GM12891 (cell line): ENCODE measurements at places on chromosomes 1 and 21.

DNA sequence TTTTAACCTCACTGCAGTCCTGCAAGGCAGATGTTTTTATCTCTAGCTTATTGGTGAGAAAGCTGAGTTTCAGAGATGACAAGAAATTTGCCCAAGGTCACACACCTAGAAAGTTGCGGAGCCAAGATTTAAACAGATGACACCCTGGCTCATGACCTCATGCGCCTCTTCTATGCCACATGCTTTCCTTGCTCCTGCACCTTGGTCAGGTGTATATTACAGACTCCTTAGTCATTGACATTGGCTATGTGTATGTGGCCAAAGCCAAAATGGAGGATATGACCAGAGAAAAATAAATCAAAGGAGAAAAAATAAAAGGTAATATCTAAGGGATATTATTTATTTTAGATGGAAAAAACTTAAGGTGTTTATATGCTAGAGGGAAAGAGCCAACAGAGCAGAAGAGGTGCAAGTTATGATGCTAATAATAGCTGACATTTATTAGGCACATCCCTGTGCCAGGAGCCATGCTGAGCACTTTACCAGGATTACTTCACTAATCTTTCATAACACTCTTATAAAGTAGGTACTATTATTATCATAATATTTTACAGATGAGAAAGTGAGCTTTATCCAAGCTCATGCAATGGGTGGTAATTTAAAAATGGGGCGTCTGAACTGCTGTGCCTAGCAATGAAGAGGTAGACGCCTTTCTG, 13.8 kb upstream of the MYOC start:
- DNase-seq, result no peak

DNA sequence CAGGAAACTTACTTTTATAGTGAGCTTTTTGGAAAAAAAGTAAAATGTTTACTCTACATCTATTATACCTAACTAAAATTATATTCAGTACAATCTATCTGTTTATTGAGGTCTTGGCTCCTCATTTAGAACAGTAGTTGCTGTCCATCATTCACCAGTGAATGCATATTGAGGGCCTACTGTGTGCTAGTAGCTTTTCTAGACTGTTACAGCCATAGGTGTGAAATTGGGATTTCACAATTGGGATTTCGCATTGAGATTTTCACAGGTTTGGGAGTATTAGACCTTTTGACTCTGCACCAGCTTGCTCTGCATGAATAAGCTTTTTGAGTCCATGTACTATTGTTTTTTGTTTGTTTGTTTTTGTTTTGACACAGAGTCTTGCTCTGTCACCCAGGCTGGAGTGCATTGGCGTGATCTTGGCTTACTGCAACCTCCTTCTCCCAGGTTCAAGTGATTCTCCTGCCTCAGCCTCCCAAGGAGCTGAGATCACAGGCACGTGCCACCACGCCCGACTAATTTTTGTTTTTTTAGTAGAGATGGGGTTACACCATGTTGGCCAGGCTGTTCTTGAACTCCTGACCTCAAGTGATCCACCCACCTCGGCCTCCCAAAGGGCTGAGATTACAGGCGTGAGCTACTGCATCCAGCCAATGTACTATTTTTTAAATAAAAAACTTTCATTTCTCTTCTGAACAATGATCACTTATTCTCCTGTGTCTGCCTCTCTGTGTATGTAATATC, 47.2 kb upstream of the ERRFI1 start:
- no peak for DNase-seq

DNA sequence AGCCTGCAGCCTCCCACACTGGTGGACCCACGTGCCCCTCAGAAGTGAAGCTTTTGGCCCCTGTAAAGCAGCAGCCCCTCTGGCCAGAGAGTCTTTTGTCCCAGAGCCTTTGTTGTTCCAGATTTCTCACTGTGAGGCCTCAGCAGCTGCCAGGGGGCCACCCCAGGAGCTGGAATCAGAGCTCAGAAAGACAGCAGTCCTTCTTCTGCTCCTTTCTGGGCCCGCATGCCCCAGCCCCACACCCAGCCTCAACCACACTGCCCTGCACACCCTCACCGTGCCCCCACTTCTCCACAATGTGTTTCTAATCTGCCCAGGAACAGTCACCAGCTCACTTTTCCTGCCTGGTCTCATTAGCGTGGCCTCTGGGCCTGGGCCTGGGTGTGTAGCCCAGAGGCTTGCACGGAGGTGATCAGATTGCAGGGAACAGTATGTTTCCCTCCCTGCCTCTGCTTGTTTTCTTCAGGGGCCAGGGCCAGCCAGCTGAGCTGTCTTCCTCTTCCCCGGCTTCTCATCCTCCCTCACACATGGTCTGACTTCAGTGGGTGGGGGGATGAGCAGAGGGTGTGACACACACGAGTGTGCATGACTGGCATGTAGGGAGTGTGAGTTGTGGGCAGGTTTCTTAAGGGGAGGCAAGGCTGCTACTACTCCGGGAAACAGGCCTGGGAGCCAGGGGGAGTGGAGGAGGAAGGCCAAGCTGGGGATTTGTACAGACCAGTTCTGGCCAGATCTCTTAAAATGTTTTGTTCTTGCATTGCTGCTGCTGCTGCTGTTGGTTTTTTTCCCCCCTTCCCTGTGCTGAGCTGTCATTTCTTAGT, 82.5 kb upstream of the ZNF648 start:
- no peak for DNase-seq

GRCh38 chr1:26945728-26946127, 14.5 kb downstream of the KDF1 start:
- no peak for DNase-seq

DNA sequence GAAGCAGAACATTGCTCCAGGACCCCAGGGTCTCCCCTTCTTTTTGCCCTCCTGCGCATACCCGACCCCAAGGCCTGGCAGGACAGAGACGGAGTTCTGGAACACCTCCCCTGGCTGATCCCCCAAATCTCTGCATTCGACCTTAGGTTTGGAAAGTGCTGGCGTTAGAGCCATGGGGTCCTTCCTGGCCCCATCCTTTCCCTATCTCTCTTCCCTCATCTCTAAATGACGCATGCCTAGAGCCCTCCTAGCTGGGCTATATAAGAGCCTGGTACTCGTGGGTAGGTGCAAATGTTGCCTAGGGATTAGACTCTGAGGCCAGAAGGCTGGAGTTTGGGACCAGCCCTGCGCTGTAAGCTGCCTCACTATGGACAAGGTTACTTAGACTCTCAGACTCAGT, 16.6 kb downstream of the SLC26A9 start:
- no peak for DNase-seq

GRCh38 chr1:20716232-20716631, 1.6 kb downstream of the KIF17 start:
- no peak for DNase-seq

GRCh38 chr1:238677567-238677966, 708.8 kb upstream of the CHRM3 start:
- no peak for DNase-seq

DNA sequence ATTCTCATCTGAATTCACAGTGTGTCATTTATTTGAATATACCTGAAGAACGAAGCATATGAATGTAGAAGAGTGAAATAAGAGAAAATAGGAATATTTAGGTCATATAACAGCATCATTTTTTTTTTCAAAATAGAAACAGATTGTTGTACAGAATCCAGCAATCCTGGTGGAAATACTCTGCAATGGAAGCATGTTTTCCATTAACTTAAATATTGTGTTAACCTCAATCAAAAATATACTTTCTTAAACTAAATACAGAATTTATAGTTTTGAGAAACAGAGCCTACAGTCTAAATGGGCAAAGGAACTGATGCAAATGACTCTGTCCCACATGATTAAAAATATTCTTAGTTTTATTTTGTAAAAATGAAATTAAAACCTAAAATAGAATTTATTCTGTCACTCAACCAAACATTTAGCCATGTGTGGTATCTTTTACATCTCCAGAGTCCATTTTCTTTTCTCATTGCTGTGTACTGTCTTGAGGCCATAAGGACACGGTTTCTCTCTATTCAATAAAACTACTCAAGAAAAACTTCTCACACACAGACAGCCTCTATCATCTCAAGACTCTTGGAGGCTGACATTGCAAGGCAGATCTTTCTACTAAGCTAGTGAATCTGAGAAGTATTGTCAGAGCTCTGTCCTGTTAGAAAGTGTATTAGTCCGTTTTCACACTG, 322.6 kb downstream of the LTN1 start:
- no peak for DNase-seq

DNA sequence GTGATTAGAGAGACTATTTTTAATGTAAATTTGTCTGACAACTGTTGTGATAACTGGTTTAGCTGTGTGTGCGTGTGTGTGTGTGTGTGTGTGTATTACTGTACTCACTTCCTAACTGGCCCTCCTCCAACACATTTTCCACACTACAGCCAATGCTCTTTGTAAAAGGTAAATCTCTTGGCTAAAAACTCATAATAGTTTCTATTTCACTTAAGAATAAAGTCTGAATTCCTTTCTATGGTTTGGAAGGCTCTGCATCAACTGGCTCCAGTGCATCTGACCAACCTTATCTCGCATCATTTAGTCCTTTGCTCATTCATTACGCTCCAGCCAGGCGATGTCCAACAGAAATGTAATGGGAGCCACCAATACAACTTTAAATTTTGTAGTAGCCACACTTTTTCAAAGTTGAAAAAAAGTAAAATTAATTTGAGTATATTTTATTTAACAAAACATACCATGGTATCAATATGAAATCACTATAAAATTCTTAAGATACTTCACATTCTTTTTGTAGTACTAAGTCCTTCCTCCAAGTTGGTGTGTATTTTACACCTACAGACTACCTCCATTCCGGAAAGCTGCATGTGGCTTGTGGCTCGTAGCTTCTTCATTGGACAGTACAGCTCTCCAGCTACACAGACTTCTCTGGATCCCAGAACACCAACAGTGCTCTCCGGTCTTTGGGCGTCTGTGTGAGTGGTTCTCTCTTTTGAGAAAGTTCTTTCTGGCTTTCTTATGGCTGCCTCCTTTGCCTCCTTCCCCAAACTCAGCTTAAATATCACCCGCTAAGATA, 68.9 kb downstream of the NRIP1 start:
- DNase-seq, result no peak

GRCh38 chr1:107534632-107535031, 393.8 kb downstream of the NTNG1 start:
- DNase-seq, result no peak

DNA sequence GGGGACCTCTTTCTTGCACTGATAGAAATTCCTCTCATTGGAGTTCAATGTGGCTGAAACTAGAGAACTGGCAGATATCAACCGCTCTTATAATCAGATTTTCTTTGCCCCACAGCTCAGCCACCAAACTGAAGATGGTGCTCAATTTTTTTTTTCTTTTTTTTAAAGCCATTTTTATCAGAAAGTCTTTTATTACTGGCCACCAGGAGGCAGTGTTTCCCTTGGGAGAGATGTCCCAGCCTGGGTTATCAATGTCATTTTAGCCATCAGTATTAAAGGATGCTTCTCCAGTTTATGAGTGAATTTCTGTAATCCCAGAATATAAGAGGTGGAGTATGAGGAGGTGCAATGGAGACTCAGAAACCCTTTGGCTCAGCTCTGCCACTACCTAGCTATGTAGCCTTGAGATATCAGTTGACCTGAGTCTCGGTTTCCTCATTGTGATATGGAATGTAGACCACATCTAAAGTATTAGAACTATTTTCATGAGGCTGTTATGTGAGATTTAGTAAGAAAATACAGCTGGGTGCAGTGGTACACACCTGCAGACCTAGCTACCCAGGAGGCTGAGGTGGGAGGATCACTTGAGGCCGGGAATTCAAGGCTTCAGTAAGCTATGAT, 27.6 kb downstream of the CD244 start:
- DNase-seq, result no peak

DNA sequence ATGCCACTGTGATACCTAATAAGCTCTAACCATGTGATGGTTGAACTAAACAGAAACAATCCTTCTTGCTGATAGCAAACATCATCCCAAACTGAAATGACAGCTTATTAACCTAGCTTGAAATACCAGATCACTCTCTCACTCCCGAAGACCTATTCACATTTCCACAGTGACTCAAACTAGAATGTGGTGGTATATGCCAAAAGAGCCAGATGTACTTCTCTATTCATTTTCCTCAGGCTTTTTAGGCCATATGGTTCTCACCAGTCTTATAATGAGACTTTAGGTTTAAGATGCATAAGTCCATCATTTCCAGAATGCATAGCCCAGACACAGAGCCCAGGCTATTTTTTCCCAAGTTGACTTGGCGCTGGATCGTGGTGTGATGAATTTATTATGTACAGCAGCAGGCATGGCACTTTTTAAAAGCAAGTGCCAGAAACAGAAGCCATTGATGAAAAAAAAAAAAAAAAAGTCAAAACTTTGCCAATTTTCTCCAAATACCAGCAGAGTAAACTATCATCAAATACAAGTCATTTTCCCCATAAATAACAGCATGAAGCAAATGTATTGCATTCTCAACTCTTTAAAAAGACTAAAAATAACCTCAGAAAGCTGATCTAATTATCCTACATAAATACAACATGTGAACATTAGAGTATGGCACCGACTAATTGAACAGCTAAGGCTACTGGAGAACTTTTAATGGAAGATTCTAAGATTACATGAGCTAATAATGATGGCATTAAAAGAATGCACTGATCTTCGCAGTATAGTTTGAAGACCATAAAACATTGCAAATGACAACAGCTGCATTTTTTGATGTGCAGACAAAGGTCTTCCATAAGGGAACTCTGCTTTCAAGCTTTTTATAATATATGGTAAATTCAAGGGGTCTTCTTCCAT, 365.4 kb downstream of the LRRIQ3 start:
- DNase-seq, result no peak

GRCh38 chr1:173853074-173853473, 14.7 kb downstream of the GAS5 start:
- DNase-seq, result no peak
